ENCODE measurements at places on chromosomes 16 and 17.

GRCh38 chr16:65249768-65250167 lies 127.9 kb upstream of the CDH11 start:
- DNase-seq, result no peak

- DNase-seq, result no peak
Observed at GRCh38 chr17:77916703-77917481, 41.6 kb upstream of the TNRC6C start.

DNA sequence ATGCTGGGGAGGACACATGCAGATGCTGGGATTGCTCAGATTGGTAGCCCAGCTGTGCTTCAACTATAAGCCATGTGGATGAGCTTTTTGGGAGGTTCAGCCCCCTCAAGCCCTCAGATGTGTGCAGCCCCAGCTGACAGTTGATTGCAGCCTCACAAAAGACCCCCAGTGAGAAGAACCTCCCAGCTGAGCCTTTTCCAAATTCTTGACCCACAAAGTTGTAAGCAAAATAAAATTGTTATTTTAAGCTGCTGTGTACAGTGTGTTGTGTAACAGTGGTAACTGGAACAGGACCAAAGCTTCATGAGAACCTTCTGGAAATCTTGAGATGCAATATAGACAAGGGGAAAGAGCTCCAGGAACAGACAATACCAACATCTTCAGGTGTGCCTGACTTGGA lies 156.8 kb upstream of the IRX3 start:
- DNase-seq, result no peak

DNA sequence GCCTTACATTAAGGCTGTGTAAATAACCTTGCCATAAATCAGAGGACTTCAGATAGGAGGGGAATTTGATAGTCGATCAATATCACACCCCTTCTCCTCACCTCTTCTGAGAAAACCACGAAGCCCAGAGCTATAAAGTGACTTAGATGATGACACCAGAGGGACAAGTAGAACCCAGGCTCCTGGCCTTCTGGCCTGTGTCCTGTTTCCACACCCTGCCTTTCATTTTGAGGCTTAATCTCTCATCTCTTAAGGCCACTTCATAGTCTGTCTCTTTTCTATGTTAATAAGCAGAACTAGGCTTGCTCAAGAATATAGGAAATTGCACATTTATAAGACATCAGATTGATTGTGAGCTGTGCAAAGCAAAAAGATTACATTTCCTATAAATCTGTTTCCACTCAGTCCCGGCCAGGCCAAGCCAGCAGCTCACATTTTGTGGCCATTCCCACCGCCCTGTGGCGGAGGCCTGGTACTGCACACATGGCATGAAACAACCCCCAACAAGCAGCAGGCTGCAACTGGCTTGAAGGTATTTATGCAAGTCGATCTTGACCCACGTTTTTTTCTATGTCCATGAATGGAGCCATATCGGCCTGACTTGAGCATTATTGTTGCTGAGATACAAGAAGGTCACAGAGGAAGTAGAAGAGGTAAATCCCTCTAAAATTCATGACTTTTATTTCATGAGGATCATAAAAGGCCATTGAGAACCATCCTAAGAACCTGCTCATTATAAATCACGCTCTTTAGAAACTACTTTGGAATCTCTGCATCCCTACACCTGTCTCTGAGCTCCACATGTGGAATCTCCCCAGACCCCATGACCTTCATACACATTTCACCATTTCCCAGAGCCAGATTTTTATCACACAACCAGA lies 93.7 kb downstream of the PMP22 start:
- peak; percentile 78 for DNase-seq

DNA sequence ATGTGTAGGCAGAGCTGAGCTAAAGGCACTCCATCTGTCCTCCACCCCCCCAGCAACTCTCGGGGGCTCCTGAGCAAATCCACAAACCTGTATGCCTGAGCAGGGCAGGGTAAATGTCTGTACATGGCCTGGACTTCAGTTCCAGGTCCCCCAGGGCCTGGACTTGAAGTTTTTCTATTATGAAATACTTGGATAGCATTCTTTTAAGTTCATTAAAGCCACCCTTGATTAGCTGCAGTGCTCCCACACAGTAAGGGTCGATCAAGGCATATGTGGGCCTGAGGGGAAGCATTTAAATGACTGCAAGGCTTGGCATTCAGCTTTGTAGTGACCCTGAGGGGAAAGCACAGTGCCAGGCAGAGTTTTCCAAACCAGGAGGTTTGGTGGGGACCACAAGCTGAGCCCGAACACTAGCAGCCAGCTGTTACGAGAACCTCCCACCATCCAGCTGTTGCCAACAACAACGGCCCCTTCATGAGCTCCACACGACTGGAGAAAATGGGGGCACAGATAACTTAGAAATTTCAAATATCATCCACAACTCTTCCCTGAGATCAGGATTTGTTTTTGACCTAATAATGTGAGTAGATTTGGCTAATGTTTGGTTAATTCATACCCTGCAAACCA lies 6.7 kb downstream of the FAM117A start:
- no peak for DNase-seq

GRCh38 chr17:8192070-8192815 lies 2.3 kb upstream of the BORCS6 start:
- DNase-seq, result peak; percentile 93

- no peak for DNase-seq
Observed at GRCh38 chr16:239948-240277, 5.3 kb downstream of the FAM234A start.

- peak; percentile 100 for DNase-seq
Observed at GRCh38 chr16:84832488-84833143, 12.8 kb downstream of the CRISPLD2 start.

DNA sequence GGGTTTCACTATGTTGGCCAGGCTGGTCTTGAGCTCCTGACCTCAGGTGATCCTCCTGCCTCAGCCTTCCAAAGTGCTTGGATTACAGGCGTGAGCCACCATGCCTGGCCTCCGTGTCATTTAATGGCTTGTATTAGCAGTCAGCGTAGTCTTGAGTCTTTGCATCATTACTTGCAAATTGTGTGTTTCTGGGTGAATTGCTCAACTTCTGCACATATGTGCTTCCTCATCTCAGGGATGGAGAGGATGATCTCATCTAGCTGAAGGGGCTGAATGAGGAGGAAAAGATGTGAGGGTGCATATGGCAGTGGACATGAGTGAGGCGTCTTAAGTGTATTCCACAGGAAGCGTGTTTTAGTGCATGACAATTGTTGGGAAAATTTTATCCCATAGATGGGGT lies 155.8 kb downstream of the SNX29 start:
- peak; percentile 55 for DNase-seq

GRCh38 chr17:2192367-2193057 lies 111.1 kb downstream of the SMG6 start:
- peak; percentile 100 for DNase-seq

GRCh38 chr17:1087381-1088241 lies 90.7 kb downstream of the TIMM22 start:
- peak; percentile 59 for DNase-seq

DNA sequence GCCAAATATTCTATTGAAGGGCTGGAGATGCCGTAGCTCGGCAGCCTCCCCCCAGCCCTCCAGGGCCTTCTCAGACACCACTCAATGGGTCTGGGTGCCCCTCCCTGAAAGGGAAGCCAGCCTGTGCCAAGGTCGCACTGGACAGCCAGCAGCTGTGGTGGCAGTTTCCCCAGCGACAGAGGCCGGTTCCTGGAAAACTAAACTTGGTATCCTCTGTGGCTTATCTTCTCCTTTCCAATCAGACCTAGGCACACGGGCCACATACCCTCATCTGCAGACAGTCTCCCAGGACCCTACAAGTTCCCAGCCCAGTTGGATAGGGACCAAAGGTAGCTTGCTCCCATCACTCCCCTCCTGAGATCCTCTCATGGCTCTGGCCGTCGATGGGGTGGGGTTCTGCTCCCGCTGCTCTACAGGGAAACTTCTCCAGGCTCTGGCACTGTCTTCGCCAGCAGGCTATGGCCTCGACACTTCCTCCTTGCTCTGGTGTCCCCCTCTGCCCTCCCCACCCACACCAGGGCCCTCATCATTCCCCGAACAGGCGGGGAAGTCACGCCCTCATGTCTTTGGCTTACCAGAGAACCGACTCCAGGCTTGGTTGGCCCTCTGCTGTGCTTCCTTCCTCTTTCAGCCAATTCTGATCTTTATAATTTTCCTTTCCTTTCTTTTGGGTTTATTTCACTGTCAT lies 18.3 kb upstream of the IL21R start:
- no peak for DNase-seq

GRCh38 chr16:23337836-23338550 lies 35.9 kb downstream of the SCNN1B start:
- no peak for DNase-seq

DNA sequence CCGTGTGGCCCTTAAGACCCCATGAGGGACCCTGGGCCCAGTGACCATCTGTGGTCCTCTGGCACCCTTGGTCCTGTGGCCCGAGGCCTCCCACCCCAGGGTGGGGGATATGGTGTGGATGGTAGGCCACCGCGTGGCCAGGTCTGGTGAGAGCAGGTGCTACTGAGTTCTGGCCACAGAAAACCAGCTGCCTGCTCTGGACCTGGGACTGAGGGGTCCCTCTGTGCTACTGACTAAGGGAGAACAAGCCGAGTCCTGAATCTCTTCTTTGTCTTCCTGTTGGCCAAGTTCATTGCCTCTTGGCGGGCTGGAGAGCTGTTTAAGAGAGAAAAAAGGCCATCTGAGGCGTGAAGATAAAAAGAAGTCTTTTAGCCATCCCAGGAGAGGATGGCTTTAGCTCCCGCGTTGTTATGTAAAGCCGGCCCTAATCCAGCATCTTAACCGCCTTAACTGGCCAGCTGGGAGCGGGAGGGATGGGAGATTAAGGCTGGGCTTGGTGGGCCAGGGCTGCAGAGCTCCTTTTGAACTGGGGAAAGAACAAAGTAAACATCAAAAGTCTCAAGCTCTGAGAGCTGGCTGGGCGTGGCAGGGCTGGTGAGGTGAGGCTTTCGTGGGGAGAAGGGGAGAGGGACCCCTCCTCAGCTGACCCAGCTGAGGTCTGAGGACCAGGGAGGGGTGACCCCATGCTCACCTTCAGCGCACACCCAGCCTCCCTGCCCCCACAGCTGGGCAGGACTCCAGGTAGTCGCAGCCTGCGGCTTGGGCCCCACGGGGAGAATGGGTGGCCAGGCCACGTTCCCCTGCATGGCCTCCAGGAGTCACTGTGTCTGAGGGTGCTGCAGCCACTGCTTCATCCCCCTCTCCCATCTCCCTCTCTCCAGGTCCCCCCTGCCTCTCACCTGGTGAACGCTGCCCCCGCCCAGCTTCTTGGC lies 62.4 kb downstream of the NKD1 start:
- no peak for DNase-seq

GRCh38 chr16:59971264-59971663 lies 1237.1 kb upstream of the GOT2 start:
- no peak for DNase-seq

DNA sequence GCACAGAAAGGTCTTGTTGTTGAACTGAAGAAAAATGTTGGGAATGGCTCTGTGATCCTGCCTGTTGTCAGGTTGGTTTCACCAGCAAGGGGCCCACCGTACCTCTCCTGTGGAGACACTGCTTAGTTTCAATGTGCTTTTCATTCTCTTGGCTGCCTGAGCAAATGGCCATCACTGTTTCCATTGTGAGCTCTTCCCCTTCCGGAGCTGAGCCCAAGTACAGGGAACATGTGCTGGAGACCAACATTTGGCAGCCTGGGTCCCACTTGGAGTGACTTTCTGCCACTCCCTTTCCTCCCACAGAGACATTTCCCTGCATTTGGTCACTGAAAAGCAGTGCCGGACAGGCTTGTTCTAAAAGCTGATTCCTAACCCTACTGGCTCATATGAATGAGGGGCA lies 23.1 kb downstream of the GABARAPL2 start:
- no peak for DNase-seq

- DNase-seq, result no peak
Observed at GRCh38 chr17:28714281-28714680, 2.6 kb upstream of the PROCA1 start.

DNA sequence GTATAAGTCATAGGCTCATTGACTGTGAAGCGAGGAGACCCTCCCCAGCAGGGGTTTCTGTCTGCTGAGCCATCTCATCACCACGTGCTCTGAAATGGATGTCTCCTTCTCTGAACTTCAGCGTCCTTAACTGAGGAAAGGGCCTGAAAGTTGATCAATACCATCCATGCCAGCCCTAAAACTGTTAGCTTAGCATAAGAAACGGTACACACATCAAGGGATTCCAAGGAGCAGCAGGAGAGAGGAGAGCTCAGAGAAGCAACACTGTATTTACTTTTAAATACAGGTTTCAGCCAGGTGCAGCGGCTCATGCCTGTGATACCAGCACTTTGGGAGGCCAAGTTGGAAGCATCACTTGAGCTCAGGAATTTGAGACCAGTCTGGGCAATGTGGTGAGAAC lies 248.9 kb upstream of the TNRC6C start:
- DNase-seq, result no peak

- no peak for DNase-seq
Observed at GRCh38 chr17:55388842-55389241, 32.8 kb downstream of the MMD start.

All from fibroblast of lung (primary cell).